ENCODE measurements at places on chromosomes 13 and 19.

DNA sequence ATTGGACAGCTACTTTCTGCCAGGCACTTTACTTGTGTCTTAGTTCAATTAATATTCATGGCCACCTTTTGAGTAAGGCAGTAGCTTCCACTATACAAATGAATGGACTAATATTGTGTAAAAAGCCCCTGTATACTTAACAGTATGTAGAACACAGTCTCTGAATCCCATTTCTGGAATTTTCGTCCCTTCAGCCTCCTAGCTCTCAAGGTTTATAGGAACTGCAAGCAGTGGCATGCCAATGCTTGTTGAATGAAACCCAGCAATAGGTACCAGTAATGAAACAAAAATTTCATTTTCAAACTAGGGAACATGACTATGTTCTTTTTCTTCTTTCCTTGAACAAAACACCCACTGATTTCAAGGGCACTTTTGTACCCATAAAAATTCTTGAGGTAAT is 361.6 kb downstream of the TDRD3 start:
- no peak for DNase-seq

DNA sequence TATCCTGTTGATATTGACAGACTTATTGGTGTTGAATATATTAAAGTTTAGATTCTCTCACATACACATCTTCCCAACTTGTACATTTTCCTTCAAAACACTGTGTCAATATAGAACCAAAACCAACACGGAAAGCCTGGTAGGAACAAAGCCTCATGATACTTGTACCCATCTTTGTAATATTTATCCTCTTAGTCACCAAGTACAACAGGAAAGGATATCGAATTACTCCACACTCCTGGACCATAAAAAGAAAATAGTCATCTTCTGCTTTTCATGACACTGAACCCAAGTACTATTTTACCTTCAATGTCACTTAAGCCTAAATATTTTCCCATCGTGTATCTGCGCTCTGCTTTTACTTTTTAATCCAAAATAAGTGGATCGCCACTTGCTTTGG is 702.9 kb upstream of the PCDH9 start:
- no peak for DNase-seq

DNA sequence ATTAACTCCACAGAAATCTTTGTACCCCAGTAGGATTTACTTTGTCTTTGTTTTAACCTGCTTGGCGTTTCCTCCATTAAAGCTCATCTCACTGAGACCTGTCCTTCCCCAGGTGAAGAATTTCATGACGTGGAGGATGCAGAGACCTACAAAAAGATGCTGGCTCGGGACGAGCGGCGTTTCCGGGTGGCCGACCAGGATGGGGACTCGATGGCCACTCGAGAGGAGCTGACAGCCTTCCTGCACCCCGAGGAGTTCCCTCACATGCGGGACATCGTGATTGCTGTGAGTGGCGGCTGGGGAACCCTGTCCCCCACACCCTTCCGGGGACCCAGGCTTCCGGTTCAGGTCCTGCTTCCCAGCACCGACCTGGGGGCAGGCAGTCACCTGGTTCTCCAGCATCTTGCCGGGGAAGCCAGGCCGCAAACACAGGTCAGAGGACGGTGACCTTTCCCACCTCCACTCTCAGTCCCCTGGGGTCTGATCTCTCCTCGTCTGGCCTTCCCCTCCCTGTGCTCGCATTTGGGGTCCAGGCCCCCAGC is 9.2 kb downstream of the RCN3 start:
- no peak for DNase-seq

DNA sequence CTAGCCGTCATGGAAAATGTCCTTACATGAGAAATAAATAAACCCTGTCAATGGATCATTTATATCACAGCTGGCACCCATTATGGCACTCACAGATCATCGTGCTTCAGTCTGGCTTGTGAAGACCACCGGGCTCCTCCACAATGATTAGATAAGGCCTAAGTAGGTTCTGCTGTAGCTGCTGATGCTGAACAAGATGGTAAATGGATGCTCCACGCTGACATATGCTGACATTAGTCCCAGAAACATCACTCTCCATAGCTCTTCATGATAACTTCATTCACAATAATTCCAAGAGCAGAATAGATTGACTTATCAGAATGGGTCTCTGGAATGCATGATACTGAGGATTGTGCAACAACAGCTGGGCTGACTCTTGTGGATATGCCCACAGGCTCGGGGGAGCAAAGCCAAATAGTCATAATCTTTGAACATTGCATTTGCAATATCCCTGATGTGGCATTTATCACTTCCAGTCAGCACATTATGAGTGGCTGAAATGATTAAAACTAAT is 63.8 kb upstream of the RXFP2 start:
- DNase-seq: no peak

GRCh38 chr19:35732540-35733179 is 9.6 kb downstream of the IGFLR1 start:
- DNase-seq: no peak

DNA sequence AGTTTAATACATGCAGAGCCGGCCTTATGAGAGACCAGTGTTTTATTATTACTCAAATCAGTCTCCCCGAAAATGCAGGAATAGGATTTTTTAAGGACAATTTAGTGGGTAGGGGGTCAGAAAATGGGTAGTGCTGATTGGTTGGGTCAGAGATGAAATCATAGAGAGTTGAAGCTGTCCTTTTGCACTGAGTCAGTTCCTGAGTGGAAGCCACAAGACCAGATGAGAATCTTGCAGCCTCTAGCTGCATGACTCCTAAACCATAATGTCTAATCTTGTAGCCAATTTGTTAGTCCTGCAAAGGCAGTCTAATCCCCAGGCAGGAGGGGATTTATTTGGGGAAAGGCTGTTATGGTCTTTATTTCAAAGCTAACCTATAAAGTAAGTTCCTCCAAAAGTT is 1163.9 kb downstream of the DIAPH3 start:
- DNase-seq: no peak

- no peak for DNase-seq
These were observed 657 bp downstream of the ZNF550 start for GRCh38 chr19:57559008-57559403.

- peak; percentile 14 for DNase-seq
These were observed 550.1 kb downstream of the TBC1D4 start for GRCh38 chr13:74931698-74932433.

- no peak for DNase-seq
These were observed 10.0 kb upstream of the IGFL3 start for GRCh38 chr19:46134527-46134926.

DNA sequence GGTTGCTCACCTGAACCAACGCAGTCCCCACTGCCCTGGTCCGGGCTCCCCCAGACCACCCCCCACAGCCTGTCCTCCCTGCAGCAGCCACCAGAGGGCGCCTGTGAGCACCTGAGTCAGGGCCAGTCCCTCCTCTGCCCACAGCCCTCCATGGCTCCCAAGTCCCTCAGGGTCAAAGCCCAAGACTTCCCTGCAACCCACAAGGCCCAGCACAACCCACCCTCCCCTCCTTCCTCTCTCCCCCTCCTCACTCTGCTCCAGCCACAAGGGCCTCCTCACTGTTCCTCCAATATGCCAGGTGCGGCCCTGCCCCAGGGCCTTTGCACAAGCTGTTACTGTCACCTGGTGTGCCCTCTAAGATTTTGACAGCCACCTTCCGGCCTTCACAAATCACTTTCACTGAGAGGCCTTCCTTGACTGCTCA is 10.9 kb downstream of the GNA15 start:
- DNase-seq: no peak

DNA sequence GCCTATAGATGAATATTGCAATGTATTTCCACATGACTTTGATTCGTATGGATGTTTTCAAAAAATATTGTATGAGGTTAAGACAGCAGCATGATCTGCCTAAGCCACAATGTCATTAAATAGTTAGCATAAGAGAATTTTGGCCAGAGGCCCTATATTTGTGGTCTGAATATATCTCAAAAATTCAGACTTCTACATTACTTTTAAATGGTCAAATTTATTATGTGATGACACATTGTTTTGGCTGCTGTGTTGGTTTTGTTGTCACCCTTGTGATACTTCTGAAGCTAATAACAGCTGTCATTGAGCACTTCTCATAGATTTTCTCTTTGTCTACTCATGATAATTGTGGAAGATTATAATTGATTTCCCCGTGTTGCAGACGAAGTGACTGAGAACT is 288.2 kb downstream of the MYO16 start:
- DNase-seq: no peak

DNA sequence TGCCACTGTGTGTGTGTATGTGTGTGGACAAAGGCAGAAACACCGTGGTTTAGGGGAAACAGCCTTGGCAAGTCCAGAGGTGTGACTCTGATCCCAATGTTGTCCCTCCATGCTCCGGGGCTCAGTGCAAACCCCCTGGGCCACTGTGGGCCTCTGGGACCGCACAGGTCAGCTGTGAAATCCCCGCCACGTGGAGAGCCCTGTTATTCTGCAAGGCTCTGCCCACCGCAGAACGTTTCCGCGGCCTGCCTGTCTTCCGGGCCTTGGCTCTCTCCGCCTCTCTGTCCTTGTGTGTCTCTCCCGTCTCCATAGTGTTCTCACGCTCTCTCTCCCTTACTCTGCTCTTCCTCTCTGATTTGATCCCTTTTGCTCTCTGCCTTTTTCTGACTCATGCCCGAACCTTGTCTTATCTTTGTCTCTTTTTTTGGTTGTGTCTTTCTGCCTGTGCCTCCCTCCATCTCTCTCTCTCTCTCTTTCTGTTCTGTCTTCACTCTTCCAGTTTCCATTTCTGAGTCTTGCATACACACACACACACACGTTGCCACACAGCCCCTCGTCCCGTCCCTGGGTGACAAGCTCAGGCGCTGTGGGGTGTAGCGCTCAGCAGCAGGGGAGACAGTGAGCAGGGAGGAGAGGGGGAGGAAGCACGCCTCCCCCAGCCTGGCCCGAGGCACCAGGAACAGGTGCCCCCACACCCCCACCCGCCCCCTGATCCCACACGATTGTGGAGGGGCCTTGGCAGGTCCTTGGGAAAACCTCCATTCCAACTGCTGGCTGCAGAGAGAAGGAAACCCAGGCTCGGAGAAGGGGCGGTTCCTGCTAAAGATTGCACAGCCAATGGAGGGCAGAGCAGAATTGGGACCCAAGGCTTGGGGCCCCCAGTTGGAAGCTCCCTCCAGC is 3.0 kb downstream of the TTYH1 start:
- DNase-seq: peak; percentile 74

DNA sequence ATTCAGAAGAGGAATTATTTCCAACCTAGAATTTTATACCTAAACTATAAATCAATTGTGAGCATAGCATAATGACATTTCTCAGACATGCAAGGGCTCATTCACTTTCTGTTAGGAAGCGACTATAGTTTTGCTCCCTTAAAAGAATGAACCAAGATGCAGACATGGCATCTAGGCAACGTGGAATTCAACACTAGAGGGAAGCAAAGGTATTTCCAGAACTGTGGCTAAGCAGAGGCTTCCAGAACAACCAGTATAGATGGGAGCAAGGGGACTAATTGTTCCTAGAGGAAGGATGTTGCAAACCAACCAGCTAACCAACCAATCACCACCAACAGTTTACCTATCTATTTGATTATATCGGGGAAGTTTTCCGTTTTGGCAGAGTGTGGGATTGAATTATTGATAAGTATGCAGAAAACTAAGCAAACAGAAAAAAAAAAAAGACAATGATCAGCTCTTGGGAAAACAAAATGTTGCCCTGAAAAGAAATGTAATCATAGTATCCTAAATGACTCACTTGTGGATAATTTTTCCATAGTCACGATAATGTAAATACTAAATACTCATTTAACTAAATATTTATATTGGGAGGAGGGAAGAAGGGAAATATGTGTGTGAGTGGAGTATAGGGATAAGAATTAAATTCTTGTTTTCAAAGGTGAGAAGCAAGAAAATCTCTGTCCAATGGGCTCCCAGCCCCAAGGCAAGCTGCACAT is 21.1 kb downstream of the ARL11 start:
- DNase-seq: no peak

- no peak for DNase-seq
These were observed 250.5 kb downstream of the TEX29 start for GRCh38 chr13:111570911-111571310.

GRCh38 chr13:65881561-65882155 is 1348.5 kb downstream of the PCDH9 start:
- DNase-seq: no peak

DNA sequence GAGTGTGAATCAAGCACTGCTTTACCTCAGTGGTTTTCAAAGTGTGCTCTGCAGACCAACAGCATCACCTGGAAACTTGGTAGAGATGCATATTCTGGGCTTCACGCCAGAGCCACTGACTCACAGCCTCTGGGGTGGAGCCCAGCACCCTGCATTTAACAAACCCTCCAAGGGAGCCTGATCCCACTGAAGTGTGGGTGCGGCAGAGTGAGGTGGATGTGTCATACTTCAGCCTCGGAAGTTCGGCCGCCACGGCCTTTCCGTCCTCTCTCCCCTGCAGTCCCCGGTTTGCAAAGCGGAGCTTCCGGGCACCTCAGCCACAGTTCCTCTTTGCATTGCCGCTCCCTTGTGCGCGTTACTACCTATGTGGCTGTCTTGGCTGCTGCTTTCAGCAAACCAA is 33.3 kb upstream of the MICU2 start:
- DNase-seq: no peak

- DNase-seq: no peak
These were observed 8.5 kb downstream of the SPACA6 start for GRCh38 chr19:51701468-51702100.

All from Ammon's horn (tissue), 1 donor.